NCI-H187 treated with DMSO at 0.1 percent for 48 hours (cell line): ENCODE measurements at places on chromosomes 13 and 19.

- no peak for DNase-seq
Observed at GRCh38 chr13:99323488-99323887, 16.3 kb upstream of the GPR183 start.

DNA sequence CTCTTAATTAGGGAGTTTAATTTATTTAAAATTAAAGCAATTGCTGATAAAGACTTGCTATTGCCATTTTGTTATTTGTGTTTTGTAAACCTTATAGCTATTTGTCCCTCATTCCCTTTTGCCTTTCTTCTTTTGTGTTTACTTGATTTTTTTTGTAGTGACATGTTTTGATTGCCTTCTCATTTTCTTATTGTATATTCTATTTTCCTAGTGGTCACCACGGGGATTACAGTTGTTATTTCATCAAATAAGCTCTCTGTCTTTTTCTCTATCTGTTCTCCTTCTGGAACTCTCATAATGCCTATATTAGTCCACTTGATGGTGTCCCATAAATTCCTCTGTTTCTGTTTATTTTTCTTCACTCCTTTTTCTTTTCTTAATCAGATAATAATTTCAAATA is 64.4 kb upstream of the FRY start:
- no peak for DNase-seq

DNA sequence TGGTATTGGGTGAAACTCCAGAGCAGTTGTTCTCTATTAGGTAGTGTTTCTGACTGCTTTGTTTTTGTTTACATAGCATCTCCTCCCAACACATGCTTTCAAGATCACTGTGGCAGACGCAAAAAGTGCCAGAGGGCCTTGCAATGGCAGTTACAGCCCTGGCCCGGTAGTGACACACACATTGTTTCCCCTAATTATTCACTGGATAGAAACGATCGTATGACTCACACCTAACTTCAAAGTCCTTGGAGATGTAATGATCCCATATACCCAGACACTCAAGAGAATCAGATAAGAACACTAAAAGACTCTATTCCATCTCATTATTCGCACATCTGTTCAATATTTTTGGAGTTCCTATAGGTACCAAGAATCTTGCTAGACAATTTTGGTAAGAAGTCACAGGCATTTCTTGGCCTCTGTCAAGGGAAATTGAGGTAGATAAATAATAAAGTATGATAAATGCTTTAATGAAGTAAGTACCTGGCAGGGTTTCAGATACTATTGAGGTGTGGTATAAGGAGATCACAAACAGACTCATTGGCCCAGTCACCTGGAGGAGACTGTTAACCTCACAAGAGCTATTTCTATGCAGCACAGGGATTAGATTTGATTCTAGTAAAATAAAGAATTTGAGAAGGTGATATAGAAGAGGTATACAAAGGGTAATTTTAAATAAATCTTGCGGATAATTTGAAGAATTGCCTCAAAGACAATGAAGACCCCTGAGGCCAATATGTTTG is 485.3 kb downstream of the SLITRK6 start:
- DNase-seq: no peak

DNA sequence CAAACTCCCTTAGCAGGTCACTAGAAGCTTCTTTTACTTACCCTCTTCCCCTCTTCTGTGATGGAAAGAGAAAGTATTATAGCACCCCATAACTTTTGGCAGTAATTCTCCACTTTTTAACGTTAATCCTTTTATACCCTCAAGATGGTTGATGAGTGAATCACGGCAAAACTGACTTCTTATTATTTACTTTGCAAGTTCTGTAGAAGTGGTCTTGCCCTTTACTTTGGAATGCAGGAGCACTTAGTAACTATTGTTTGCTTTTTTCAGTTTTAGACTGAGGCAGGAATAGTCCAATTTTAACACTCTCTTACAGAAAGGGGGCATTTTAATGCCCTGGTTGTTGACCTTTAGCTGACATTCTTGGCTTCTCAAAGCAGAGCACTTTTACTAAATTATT is 260.1 kb downstream of the LMO7 start:
- DNase-seq: no peak

DNA sequence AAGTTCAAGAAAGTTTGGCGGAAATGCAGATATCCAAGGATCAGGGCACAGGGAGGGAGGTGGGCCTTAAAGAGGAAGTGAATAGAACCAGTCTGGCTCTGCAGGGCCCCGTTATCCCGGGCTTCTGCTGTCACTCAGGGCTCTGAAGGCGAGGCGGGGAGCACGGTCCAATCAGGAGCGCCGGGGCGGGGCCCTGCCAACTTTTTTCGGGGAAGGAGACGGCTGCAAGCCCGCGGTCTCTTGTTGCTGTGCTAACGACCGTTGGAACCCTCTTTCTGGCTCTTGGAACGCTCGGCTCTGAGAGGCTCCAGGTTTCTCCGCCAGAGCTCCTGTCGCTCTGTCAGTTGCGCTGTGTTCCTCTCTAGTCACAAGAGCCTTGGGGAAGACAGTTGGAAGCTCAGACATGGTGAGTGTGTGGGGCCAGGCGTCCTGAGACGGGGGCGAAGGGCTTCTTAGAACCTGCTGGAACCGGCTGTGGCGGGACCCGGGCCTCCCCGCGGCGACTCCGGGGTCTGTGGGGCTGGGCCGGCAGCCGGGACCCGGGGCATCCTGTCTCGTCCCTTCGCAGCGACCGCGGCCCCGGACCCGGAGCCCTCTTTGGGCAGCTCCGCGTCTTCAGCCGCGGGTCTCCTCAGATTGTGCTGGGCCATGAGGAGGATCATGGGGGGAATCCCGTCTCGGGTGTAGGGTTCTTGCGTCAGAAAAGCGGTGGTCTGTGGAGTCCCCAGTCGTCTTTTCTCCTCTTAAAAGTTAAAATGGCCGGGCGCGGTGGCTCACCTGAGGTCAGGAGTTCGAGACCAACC is 27.7 kb downstream of the ZNF844 start:
- no peak for DNase-seq

DNA sequence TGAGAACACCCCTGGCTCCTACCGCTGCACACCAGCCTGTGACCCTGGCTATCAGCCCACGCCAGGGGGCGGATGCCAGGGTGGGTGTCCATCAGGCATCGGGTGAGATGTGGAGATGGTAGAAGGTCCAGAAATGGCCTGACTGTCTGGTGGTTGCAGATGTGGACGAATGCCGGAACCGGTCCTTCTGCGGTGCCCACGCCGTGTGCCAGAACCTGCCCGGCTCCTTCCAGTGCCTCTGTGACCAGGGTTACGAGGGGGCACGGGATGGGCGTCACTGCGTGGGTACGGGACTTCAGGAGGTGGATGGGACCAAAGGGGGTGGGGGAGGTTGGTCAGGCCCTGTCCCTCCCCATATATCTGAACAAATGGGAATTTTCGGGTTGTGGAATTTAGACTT is 15.8 kb downstream of the LTBP4 start:
- no peak for DNase-seq

DNA sequence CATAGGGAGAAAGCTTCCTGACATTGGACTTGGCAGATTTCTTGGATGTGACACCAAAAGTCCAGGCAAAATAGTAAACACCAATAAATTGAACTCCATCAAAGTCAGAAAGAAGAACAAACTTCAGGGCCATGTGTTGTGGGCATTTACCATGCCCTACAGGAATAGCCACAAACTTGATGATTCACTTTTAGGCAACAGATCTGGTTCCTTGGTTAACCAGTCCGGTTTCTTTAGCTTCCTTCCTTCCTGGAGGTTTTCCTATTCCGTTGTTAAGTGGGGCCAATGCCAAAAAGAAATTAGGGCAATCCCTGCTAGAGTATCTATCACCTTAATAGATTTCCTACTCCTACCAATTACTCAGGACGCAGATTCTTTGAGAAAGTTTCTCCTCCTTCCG is 25.2 kb downstream of the IGFL1 start:
- DNase-seq: no peak
